ENCODE measurements at places on chromosomes 7 and 10.

DNA sequence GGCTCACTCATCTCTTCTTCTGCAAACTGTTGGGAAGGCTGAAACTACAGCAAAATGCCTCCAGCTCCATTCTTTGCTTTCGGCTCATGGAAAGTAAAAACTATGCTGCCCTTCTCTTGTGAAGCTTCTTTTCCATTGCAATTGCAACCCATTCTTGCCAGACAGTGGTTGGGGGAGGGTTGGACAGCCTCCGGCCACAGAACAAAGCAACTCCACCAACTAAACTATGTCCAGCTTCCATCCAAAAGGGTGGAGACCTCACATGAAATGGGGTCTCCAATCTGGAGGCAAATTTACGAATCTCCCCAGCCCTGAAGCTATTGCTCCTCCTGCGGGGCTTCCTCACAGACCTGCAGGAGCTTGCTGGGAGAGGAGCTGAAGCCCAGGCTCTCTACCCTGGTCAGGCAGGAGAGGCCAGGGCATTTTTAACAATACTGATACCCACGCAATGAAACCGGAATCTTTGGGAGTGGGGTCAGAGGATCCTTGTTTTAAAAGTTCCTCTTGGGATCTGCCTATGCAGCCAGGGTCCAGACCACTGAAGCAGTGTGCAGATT, 549 bp downstream of the GPNMB start:
- no peak for DNase-seq

- no peak for DNase-seq
Observed at GRCh38 chr10:80860719-80861118, 323.0 kb downstream of the SH2D4B start.

DNA sequence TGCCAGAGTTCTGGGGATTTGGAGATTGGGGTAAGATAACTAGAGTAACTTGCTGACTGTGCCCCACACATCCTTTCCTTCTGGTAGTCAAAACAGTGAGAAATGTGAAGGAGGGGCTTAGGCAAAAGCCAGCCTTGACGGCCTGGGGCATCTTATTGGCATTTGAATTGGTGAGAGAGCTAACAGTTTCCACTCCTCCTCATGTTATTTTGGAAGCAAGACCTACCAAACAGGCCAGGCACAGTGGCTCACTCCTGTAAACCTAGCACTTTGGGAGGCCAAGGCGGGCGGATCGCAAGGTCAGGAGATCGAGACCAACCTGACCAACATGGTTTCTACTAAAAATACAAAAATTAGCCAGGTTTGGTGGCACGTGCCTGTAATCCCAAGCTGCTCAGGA, 596.6 kb downstream of the GRM8 start:
- DNase-seq: no peak

DNA sequence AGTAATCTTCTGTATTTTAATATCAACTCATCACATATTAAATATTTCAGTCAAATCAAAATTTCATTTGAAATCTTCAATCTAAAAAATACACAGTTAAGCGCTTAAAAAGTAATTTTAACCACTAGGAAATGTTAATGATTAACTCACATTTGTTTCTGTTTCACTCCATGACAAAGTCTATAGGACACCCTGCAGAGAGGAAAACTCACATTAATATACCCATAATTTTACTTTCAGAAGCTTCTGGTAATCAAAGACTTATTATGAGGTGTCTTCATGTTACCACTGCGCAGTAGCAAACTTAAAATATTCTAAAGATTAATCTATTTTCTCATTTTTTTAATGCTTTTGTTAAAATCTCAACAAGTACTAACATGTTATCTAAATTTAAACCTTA, 41.0 kb upstream of the ZNF518A start:
- no peak for DNase-seq

- DNase-seq: no peak
Observed at GRCh38 chr7:13322126-13322525, 634.7 kb downstream of the ARL4A start.

GRCh38 chr10:132732518-132732917, 53.4 kb downstream of the NKX6-2 start:
- no peak for DNase-seq

GRCh38 chr7:131538071-131538812, 18.2 kb downstream of the PODXL start:
- no peak for DNase-seq

- no peak for DNase-seq
Observed at GRCh38 chr10:2476812-2477553, 590.4 kb upstream of the PFKP start.

DNA sequence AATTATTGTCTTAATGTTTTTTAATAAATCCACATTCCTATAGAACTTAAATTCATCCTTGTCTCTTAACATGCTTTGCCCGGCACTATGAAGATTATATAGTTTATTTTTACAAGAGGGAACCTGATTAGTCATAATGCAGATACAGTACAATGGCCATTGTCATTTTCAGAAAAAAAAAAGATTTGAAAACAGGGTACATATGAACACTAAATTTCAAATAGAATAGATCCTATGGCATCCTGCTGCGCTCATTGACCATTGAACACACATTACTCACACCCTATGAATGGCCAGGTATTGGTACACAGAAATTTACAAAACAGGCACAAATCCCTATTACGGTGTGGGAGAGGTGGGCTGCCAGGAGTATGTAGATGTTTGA, 2.0 kb upstream of the KLF6 start:
- DNase-seq: no peak

All from GM04503 (cell line).